ENCODE measurements at places on chromosomes 2 and 18. TPM values are rescaled to one million over a fixed set of nuclear protein-coding genes. Genes with fewer than 3 reads are reported as not detected.

GRCh38 chr18:5051207-5051606 lies 145.8 kb downstream of the AKAIN1 start:
- H3K4me3 ChIP-seq = no peak overlapping the region
- no peak overlapping the region for H3K27ac ChIP-seq
- no peaks in the 10 kb centered on the region for H3K27me3 ChIP-seq
- no peaks in the 10 kb centered on the region for H3K36me3 ChIP-seq

DNA sequence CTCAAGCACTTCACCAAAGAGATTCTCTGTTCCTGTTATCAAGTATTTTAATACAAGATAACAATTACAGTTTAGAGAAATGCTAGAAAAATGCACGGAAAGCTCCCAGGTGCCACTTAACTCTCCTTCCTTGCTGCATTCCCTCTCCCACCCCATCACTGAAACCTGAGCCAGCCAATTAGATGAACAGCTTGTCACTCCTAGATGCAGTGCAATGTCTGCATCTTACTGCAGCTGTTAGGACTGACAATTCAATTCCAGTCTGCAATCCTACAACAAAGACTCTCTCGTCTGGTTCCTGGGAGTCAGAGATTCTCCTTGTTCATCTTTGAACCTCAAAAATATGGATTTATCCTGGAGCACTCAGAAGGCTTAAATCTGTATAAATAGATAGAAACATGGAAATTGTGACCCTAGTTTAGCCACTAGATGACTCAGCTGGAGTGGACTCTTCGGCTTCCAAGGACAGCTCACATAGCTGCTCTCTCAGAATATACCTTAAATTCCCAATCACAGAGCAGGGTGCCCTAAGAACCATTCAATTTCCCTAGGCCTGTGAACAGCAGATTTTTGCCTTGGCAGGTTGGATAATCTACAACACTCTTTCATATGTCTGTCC lies 311.1 kb downstream of the NRXN1 start:
- H3K36me3 ChIP-seq = no peaks in the 10 kb centered on the region
- no peak overlapping the region for H3K27ac ChIP-seq
- H3K4me1 ChIP-seq = no peaks in the 10 kb centered on the region
- H3K27me3 ChIP-seq = no peaks in the 10 kb centered on the region

DNA sequence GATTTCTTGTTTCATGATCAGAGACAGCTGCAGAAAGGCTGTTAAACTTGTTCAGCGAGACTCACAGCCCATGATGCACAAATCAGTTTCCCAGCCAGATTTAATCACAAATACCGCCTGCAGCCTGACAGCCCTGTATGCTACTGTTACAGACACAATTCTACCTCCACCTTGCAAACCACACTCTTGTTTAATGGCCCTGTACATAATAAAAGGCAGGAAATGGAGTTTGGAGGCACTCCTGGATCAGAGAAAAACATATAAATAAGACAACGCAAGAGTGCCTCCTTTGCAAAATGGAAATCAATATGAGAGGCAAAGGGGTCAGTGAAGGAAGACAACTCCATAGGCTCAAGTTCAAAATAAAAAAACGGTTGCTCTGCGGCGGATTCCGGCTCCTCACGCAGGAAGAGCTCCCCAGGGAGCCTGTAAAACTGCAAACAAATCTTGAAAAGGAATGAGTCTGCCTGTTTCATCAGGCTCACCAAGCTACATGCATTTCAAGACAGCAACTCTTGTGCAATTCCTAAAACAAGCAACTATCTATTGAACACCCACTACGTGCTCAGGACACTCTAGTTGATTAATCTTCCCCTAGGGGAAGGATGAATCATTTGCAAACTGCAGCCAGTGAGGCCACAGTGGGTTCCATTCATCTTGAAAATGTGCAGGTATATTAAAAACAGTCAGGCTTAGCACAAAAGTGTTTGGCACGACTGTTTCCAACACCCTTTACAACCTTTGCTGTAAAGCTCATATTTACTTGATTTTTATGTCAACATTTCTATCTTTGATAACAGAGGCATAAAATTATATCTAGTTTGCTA lies 37.5 kb downstream of the TBC1D8 start:
- no peaks in the 10 kb centered on the region for H3K27me3 ChIP-seq
- H3K36me3 ChIP-seq = no peaks in the 10 kb centered on the region
- no peaks in the 10 kb centered on the region for H3K4me1 ChIP-seq
- no peak overlapping the region for H3K4me3 ChIP-seq
- no peak overlapping the region for H3K27ac ChIP-seq

DNA sequence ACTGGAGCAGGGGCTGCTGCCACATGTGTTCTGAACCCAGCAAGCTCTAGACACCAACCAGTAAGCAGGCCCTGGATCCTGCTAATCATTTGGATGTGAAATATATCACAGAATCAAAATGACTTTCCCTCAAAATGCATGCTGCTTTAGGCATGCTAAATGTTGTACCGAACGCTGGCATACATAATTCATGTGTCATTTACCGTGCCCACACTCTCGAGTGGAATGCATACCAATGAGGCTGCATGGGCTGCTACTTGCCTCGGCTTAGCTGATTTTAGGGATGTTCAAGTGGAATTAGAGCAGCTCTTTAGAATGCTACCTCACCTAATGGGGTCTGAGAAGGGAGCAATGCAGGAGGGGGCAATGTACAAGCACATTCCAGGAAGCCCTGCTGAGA lies 509.6 kb upstream of the RAB6C start:
- DNase-seq = no peak
- no peak overlapping the region for H3K27ac ChIP-seq
- no peaks in the 10 kb centered on the region for H3K4me1 ChIP-seq
- no peak overlapping the region for H3K4me3 ChIP-seq
- H3K36me3 ChIP-seq = no peaks in the 10 kb centered on the region
- no peaks in the 10 kb centered on the region for H3K27me3 ChIP-seq

- no peak for DNase-seq
- no peaks in the 10 kb centered on the region for H3K36me3 ChIP-seq
- H3K4me1 ChIP-seq = no peaks in the 10 kb centered on the region
- no peak overlapping the region for H3K4me3 ChIP-seq
- H3K27me3 ChIP-seq = no peaks in the 10 kb centered on the region
These were observed 139.2 kb downstream of the CCDC102B start for GRCh38 chr18:68937029-68937599.

DNA sequence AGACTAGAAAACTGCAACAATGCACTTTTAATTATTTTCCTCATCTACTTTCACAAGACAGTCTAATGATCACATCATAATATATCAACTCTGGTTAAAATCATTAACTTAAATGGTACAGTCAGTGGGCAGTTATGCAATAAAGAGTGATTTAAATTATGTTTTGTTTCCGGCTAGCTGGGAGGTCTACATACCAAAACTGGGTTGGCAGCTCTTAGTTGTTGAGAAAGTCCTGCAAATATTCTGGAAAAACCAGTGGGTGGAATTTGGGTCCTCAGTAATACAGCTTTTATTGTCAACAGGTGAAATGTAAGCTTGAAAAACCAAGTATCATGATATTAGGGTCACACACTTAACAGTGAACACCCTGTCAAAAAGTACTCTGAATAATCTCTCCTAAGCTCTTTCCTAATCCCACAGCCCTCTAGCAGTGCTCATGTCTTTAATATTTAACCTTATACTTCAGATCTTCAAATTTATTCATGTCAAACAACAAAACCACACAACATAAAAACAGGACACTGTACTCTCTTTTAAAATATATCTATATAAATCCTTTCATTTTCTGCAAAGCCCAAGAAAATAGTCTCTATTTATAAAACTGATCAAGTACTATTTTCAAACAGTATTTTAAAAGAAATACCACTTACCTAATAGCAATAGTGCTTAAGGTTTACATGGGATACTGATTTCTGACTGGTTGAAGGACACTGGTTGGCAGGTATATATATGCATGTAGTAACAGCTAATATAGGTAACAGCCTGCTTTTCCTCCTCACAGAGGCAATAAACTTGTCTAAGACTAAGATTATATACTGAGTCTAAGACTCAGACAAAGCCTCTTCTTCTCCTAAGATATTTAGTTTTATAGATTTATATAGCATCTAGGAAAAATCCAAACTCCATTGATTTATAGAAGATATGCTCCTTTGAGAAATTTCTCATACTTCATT lies 103.8 kb downstream of the GAREM1 start:
- H3K4me1 ChIP-seq = no peaks in the 10 kb centered on the region
- no peak overlapping the region for H3K4me3 ChIP-seq
- H3K27ac ChIP-seq = no peak overlapping the region
- DNase-seq = no peak
- no peaks in the 10 kb centered on the region for H3K27me3 ChIP-seq
- H3K36me3 ChIP-seq = no peaks in the 10 kb centered on the region

DNA sequence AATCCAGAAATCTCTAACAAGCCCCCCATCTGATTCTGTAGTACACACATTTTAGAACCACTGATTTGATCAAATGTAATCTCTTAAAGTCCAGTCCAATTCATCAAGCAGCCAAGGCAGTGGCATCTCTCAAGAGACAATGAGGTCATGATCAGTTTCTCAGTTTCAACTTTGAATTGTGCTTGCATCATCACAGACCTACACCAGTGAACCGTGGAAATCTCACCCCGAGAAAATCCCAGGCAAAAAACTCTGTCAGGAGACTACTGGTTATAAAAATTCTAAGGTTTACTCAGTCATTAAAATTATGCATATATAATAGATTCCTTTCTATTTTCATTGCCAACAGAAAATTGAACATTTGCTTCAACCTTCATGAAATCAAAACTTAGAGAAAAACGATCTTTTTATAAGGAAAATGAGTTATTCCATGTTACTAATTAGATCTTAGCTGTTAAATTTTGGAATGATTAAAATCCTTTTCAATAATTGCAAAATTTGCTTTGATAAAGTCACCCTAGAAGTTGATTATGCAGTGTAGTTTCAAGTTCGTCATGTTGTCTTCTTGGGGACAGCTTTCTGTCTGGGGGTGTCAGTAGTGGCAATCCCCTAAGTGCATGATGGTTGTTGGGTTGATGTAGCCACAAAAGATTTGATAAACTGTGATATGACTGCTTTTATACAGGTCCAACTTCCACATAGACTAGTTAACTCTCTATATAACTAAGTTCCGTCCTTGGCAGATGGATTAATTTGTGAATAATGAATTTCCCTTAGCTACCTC lies 235.0 kb downstream of the CAMKMT start:
- DNase-seq = no peak
- H3K4me3 ChIP-seq = no peak overlapping the region
- no peak overlapping the region for H3K27ac ChIP-seq
- H3K27me3 ChIP-seq = no peaks in the 10 kb centered on the region
- no peaks in the 10 kb centered on the region for H3K36me3 ChIP-seq

DNA sequence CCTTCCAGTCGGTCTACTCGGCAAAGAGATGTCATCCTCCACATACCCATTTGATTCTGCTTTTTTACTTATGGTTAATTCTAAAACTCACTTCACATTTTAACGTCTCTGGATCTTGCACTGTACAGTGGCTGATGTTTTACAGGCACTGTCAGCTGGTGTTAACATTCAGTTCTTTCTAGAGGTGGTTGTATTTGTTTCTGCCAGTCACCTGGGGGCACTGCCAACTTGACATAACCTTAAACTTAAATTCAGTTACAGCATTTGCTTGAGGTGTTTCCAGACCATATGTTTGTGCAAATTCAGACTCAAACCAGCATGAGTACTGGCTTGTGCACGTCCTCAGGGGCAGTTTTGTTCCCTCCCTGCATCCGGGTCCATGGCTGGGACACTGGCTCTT lies 5.3 kb upstream of the TMEM185B start:
- peaks cover 49% of the 10 kb centered on the region for H3K4me1 ChIP-seq
- no peak for DNase-seq
- no peaks in the 10 kb centered on the region for H3K36me3 ChIP-seq
- H3K27me3 ChIP-seq = no peaks in the 10 kb centered on the region
- H3K27ac ChIP-seq = no peak overlapping the region

GRCh38 chr2:101502095-101502494 lies 27.2 kb upstream of the RFX8 start:
- no peaks in the 10 kb centered on the region for H3K36me3 ChIP-seq
- peaks cover 9% of the 10 kb centered on the region for H3K4me1 ChIP-seq
- no peak overlapping the region for H3K4me3 ChIP-seq

DNA sequence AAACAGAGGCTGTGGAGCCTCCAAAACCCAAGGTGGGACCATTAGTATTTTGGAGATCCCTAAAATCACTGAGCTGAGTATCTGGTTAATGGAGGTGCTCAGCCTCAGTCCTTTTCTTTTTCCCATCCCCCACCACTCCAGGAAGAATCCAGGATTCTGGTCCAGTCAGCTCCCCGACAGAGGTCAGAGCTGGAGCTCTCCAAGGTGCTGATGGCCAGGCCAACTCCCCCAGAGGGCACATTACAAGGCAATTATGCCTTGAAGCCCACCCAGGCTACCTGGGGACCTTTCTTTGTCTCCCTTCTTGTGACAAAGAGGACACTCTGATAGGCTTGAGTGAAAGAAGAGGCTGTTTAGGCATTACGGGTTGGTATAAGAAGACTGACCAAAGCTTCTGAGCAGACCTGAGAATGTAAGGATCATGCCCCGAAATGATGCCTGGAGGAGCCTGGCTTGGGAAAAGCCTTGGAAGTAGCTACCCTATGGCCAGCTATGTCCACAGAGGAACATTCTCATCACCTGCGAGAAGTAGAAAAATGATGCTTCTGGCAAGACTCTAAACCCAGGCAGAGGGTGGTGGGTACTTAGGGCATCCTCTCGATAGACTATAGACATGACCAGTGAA lies 102.5 kb upstream of the LDAH start:
- H3K27ac ChIP-seq = no peak overlapping the region
- H3K36me3 ChIP-seq = no peaks in the 10 kb centered on the region
- no peak for DNase-seq
- no peaks in the 10 kb centered on the region for H3K27me3 ChIP-seq
- no peak overlapping the region for H3K4me3 ChIP-seq

DNA sequence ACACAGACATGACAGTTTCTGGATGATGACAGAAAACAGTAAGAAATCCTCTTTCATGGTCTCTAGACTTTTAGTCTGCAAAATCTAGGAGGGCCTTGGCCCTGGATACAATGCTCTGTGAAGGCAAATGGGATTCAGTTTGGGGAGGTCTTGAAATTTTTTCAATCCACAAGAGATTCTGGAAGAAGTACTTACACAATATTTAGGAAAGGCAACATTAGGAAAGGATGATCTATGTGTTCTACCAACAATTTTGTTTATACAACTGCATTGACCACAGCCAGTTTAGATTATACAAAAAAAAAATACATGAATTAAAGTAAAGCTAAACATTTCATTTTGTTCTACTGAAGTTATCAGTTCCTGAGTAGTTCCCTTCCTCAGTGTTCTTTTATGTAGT lies 208.0 kb downstream of the SRBD1 start:
- H3K4me1 ChIP-seq = no peaks in the 10 kb centered on the region
- no peak overlapping the region for H3K4me3 ChIP-seq
- no peaks in the 10 kb centered on the region for H3K36me3 ChIP-seq
- DNase-seq = no peak
- no peaks in the 10 kb centered on the region for H3K27me3 ChIP-seq
- no peak overlapping the region for H3K27ac ChIP-seq

The CXCR4 gene
- total RNA-seq = 2,224 TPM

The CLIP4 gene
- total RNA-seq = 37.7 TPM

The UBE2F gene
- total RNA-seq = 44.3 TPM

The CERKL gene
- not detected for total RNA-seq

The ERMN gene
- total RNA-seq = 13.0 TPM

The TGFA gene
- total RNA-seq = 0.42 TPM

The ALK gene
- total RNA-seq = not detected

The CCDC138 gene
- total RNA-seq = 6.5 TPM

The TXNDC2 gene
- total RNA-seq = not detected

All from CD4-positive, CD25-positive, alpha-beta regulatory T cell (primary cell).